ENCODE measurements at places on chromosomes 16 and 17. TPM values are rescaled to one million over a fixed set of nuclear protein-coding genes. Genes with fewer than 3 reads are reported as not detected.

GRCh38 chr16:149024-149660 is 3.3 kb upstream of the HBZ start:
- DNase-seq: no peak

GRCh38 chr17:60535382-60536279 is 9.6 kb upstream of the APPBP2 start:
- no peak for DNase-seq

GRCh38 chr17:68290268-68290954 is 516 bp downstream of the SLC16A6 start:
- peak; percentile 34 for DNase-seq

DNA sequence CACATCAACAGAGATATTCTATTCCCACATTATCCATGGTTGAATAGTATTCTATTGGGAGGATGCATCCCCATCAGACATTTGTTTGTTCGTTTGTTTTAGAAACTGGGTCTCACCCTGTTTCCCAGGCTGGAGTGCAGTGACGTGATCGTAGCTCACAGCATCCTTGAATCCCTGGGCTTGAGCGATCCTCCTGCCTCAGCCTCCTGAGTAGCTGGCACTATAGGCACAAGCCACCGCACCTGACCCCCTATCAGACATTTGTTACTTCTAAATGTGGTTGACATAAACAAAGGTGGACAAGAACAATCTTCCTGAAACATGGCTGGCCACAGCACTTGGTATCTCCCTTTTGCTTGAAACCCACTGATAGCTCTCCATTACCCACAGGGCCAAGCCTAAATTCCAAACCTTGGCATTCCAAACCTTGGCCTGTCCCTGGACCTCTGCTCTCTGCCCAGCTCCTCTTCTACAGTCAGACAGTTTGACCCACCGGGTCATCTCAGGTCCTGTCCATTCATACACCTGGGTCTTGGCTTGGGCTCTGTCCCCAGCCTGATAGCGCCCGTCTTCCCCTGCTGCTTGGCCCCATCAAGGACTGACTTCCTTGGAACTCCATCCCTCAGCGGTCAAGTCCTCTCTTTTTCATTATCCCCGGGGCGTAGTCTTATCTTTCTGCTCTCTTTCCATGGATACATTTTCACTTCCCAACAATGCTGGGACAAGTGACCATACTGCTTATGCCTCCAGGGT is 1.5 kb upstream of the PRR29 start:
- DNase-seq: no peak

DNA sequence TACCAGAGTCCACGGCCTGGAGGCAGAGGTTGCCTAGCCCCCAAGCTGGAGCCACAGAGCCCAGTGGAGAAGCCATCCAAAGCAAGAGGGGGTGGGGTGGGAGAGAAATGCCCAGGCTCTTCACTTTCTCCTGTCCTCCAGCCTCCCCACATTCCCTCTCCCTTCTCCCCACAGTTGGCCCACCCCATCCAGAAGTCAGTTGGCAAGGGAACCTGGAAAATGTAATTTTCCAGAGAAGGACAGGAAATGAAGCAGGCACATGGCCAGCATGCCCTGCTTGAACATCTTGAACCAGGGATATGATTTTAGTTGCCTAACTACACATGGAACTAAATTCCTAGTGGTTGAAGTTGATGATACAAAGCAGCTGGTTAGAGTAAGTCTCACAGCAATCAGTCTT is 73.3 kb upstream of the IRX6 start:
- DNase-seq: no peak

DNAAF1 gene
- total RNA-seq: 0.56 TPM

DNA sequence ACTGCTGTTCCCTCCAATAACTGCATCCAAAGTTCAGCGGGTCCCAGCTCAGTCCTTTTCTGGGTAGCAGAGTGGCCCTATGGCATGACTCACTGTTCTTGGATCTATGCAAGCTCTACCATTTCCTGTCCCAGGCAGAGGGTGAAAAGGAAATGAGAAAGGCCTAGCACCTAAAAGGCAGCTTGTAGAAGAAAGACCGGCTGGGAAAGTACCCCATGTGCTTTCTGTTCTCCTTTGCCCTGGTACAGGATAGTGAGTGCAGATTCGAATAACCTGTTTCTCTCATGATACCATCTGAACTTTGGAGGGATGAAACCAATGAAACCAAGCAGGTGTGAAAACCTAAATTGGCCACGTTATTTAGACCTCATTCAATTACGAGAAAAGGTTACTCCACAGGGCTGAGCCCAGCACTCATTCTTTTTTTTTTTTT is 12.7 kb upstream of the HASPIN start:
- DNase-seq: no peak

RHBDL1 gene
- 8.2 TPM for total RNA-seq

KRT32 gene
- not detected for total RNA-seq

EEF2KMT gene
- total RNA-seq: 12.9 TPM

DNA sequence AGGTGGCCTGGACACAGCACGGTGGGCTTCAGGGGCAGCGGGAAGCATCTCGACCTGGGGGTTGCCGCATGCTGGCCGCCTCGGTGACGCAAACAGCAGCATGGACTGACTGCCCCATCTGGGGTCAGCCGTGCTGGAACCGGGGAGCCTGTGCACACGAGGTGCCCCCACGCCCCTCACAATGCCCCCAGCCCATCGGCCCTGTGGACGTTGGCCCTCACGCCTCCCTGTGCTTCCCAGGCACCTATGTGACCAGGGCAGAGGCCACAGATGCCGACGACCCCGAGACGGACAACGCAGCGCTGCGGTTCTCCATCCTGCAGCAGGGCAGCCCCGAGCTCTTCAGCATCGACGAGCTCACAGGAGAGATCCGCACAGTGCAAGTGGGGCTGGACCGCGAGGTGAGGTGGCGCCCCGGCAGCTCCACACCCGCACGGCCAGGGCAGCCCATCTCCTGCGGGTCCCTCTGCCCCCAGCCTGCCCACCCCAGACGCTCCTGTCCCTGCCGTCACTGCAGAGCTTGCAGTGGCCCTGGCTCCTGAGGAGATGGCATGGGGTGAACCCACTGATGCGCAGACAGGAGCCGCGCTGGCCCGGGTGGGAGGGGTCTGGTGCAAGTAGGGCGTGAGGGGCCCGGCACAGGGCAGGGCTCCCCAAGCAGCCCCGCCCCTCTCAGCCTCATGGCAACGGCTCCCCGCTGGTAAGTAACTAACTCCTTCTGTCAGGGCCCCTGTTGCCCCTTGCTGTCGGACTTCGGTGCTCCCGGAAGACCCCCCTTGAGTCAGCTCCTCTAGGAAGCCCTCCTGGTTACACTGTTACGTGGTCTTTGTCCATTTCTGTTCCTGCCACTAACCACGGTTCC is 13.6 kb downstream of the CDH15 start:
- DNase-seq: no peak
